NCI-H1417 treated with DMSO at 0.1 percent for 48 hours (cell line): ENCODE measurements at places on chromosomes 7 and 10.
A peak's percentile ranks its signal among the peaks of the same experiment; 100 is the strongest.

DNA sequence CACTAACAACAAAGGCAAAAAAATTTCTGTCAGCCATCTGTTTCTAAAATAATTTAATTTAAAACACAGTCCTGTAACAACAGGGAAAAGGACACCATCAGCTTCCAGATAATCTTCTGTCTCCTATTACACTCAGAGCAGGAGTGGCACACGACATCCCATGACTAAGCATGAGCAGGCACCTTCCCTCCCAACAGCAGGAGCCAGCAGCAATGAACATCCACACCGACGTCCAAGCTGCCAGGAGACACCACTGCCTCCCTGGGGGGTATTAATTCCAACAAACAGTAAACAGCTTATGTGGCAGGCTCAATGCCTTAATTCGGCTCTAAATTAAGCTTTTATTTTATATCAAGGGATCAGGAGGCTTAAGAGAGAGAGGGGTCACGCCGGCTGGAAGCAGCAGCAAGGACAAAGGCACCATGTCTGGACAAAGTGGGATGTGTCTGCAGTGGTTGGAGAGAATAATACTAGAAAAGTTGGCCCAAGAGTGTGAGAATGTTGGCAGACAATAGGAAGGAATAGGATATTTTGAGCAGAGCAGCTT, 45.7 kb downstream of the KIAA1549 start:
- DNase-seq = no peak

- no peak for DNase-seq
These were observed 93.5 kb upstream of the MPP7 start for GRCh38 chr10:28396331-28396730.

GRCh38 chr10:103854686-103855391, 537 bp downstream of the SH3PXD2A start:
- DNase-seq = no peak

DNA sequence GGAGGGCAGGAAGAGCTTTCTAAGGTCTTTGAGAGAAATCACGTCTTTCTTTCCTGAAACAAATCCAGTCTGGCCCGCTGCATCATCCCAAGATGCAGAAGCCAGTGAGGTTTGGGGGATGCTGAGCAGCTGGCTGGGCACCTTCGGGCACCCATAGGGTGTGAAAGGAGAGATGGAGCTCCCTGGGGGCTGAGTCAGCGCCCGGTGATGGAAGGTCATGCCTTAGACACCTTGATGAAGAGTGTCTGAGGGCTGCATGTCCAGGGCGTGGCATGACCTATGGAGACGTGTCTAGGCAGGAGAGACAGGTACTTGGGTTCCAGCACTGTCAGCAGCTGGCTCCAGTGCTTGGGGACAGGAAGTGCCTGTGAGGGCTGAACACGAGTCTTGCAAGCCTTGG, 88.3 kb downstream of the GOLGA7B start:
- DNase-seq = no peak

DNA sequence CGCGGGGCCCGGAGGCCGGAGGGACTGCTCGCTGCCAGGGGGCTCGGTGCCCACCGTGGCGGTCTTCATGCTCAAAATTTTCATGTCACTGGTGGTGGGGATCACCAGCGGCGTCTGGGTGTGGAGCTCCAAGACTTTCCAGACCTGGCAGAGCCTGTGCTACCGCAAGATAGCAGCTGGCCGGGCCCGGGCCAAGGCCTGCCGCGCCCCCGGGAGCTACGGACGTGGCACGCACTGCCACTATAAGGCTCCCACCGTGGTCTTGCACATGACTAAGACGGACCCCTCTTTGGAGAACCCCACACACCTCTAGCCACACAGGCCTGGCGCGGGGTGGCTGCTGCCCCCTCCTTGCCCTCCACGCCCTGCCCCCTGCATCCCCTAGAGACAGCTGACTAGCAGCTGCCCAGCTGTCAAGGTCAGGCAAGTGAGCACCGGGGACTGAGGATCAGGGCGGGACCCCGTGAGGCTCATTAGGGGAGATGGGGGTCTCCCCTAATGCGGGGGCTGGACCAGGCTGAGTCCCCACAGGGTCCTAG, 2.0 kb downstream of the FZD9 start:
- DNase-seq = no peak

DNA sequence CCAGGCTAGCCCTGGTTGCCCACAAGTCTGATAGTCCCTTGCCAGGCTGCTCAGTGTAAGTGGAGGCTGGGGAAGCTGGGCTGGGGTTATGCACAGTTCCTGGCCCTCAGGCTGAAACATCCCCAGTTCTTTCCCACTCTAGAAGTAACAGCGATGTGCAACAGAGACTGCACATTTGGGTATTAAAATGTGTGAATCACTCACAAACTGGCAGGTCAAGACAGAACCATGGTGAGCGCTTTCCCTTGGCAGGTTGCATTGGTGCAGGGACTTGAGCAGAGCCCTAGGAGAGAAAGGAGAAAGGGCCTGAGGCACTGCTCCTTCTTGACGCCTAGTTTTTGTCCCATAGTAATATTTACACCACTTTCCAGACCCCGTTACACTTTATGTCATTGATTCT, 56.1 kb upstream of the SLC35B4 start:
- no peak for DNase-seq

- DNase-seq = no peak
These were observed 190.8 kb downstream of the GLRX3 start for GRCh38 chr10:130326954-130327353.

DNA sequence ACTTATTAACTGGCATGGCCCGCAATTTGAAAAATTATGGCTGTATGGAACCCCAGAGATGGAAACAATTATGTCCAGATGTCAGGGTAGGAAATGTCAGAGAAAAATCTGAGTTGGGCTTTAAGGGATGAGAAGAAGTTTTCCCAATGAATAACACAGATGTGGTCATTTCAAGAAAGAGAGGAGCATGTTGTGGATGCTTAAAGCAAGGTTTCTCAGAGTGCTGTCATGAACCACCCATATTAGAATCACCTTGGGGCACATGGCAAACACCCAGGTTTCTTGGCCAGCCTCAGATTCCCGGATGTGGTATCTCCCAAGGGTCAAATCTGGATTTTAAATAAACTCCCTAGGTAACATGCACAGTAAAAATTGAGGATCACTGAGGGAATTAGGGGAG, 43.6 kb downstream of the LAMB4 start:
- DNase-seq = no peak

DNA sequence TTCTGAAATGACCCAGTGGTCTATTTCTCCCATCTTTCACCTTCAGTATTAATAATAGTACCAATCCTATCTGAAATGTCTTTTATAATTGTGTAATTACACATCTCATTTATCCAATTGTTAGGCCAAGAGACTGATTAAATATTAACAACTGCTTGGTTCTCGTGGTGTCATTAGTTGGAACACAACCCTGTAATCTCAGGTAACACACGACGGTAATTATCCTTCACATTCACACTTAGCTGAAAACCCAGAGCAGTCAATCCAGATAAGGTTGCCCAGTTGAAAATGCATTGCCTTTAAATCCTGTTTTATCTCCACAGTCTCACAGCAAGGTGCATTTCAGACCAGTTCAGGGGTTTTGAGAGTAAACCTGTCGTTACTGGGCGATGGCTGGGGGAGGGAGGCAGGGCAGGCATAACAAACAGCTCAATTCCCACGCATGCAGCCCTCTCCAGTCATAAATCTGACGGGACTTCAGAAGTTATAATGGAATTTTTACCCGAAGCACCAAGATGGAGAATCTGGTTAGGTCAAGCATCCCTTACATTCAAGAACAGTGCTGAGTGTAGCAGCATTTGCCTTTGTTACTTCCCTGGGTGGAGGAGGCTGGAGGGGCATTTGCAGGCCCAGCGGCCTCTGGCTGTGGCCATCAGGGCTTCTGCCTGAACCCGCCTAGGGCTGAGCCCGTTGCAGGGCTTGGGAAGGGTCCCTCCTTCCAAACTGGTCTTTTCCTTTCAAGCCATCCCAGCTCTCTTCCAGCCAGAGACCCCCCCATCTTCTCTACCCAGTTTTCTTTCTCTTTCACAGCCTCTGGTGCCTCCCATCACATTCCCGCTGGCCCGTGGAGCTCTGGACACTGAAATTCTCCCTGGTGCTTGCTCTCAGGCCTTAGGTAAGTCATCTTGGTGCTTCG, 201.0 kb upstream of the LYZL2 start:
- DNase-seq = peak; percentile 24

DNA sequence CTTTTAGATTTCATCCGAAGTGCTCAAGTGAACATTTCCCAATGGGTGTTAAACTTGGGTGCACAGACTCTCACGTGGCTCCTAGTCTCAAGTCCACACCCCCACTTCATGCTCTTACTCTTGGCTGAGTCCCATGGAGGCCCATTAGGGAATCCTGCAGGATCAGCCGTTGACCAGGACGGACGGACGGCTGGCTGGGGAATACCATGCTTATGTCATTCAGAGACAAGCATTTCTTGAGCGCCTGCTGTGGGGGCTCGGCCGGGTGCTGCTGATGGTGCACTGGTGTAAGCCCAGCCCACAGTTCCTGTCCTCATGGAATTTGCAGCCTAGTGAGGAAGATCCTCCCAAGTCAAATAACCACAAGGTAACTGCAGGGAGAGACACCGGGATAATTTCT, 44.7 kb downstream of the PITRM1 start:
- no peak for DNase-seq

DNA sequence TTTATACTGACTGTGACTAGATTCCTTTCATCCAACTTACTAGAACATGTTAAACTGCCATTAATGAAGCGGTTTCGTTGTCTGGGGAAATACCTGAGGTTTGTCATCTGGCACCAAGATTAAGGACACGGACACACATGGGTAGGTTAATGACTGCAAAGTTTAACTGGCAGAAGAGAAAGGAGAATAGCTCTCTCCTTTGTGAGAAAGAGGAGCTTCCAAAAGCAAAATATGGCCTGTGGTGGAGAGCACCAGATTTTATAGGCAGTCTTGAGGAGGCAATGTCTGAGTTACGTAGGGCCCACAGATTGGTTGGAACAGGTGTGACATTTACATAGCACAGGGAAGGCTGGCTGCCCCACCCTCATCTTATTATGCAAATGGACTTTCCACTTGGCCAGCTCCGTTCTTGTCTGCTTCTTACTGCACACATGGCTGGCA, 1193.0 kb upstream of the CELF2 start:
- DNase-seq = no peak

- DNase-seq = no peak
These were observed 51.5 kb downstream of the UNCX start for GRCh38 chr7:1283941-1284742.

GRCh38 chr7:30941582-30942323, 22.0 kb upstream of the GHRHR start:
- no peak for DNase-seq

DNA sequence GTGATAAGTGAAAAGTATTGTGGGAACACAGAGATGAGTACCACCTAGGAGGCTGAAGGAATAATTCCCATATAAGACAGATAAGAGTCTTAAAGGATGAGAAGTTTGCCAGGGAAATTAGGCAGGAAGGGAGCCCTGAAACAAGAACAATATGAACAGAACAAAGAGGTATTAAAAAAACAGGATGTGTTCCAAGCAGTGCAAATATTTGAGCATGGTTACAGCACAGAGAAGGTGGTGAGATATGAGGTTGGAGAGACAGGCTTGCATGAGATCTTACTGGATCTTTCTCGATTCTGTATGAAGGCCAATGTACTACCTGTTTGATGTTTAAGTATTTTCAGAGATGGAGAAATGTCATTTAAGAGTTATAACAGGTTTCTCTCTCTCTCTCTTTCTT, 20.3 kb downstream of the TAC1 start:
- no peak for DNase-seq

GRCh38 chr7:36742911-36743775, 18.8 kb upstream of the AOAH start:
- DNase-seq = no peak

GRCh38 chr7:32594965-32595490, 99.7 kb downstream of the AVL9 start:
- DNase-seq = no peak

DNA sequence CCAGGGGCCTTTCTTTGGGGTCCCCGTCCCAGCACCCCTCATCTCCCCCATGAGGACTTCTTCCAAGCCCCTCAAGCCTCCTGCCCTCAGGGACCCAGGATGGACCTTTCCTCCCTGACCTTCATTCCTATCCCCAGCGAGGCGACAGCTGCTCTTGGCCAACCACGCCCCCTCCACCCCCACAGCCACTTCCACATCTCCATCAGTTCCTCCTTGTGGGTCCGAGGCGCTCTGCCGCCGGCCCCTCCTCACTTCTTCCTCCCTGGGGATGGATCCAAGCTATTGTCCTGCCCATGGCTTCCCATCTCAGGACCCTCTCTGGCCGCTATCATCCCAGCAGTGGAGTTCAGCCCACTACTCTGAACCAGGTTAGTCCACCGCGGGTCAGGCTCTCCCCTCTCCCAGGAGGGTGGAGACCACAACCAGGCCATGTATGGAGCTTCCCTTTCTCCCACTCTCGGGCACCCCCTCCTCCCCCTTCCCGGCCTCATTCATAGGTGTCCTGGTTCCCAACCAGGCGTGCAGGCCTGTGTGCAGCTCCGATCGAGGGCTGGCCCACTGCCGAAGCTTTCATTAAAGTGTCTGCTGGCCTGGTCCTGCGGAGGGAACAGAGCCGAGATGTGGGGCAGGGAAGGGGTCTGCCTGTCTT, 1.7 kb upstream of the SH2B2 start:
- DNase-seq = no peak

DNA sequence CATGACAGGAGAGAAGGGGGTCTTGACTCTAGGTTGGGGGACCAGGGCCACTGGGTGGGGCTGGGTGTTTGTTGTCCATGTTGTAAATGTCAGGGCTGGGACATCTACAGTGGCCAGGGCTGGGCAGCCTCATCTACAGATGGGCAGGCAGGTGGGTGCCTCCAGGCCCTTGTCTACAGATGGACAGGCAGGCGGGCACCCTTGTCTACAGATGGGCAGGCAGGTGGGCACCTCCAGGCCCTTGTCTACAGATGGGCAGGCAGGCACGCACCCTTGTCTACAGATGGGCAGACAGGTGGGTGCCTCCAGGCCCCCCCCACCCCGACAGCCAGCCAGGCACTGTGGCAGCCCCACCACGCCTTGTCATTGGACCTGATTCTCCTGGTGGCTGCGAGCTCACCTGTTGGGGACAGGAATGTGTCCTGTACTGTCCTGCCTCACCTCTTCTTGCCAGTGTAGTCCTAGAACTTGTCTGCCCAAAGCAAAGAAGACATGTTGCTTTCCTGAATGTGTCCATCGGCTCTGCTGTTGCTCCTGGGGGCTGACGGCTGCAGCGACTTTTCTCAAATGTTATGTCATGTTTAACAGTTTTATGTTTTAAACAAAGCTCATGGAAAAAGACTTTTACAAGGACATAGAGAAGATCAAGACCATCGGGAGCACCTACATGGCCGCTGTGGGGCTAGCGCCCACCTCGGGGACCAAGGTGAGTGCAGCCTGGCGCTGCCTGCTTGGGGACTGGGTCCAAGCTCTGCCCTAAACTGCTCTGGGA, 129.9 kb downstream of the ADCY1 start:
- no peak for DNase-seq

- no peak for DNase-seq
These were observed 70.0 kb downstream of the CAMK1D start for GRCh38 chr10:12419262-12419847.

GRCh38 chr10:93216341-93216985, 142.8 kb downstream of the CYP26A1 start:
- DNase-seq = no peak
